LNCaP clone FGC (cell line): ENCODE measurements at places on chromosomes 12 and 14.

DNA sequence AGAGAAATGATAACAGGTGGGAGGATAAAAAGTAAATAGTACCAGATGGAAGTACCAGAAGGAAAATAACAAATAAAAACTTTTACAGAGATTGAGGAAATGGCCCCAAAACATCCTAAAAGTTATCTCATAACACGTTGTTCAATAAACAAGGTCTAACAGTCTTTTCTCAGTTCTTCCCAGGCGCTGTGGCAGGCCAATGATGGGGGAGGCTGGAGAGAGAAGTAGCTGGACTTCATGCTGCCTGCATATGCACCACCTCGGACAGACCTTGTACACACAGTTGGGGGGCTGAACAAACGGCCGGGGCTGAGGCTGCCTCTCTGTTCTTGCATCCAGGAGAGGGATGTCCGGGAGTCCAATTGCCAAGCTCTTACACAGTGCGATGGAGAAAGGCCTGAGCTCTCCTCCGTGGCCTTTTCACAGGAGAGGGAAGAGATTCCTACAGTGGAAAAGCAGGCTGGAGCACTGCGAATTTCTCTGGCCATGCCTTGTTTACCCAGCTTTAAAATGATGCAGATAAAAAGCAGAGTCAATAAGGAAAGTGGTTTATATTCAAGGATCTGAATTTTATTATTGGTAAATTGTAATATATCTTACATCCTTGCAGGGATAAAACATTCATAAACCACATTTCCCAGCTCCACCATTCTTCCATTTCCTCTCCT is 109.8 kb downstream of the PHLDA1 start:
- peak; percentile 65 for DNase-seq

- DNase-seq: no peak
Observed at GRCh38 chr14:63573581-63573980, 30.4 kb upstream of the PPP2R5E start.

- DNase-seq: no peak
Observed at GRCh38 chr12:87585882-87586557, 443.2 kb downstream of the C12orf50 start.

DNA sequence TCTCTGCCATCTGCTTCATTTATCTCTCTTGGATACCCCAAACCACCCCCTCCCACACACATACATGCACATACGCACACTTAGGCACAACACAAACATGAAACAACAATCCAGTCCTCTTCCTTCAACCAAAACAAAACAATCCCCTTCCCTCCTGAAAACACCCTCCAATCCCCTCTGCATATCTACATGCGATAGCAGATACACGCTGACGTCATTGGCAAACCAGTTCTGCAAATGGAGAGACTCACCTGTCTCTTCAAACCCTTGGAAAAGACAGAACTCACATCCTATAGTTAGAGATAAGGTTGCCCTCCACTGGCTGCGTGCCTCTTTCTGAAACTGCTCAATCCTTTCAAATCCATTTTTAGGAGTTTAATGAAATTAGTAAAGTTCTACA is 37.2 kb upstream of the RMST start:
- DNase-seq: no peak

DNA sequence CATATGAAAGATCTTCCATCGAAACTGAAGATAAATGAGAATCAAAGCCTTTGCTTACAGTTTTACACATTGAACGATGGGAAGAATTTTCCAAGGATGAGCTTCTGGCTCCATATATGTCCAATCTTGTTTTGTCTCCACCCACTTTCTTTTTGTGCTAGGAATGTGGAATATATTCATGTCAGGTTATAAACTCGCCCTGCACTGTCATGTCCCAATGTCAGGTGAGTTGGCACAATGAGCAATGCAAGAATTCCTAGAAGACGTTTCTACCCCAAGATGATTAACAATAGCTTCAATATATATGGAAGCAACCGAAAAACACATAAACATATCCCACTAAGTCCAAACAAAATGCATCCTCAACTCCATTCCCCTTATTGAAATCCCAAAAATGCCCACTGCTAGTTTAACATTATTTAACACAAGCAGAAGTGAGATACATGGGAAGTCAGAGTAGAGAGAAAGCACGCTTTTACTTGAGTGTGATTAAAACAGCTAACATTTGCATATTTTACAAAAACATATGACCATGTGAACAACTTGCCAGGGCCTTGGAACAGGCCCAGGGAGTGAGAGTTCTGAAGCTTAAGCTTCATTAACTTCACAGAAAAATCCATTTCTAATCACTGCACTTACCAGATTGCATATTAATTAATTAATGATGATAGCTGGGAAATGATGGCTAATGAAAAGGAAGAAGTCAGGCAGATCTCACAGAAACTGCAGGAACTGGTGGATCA is 233.9 kb downstream of the GXYLT1 start:
- DNase-seq: no peak

DNA sequence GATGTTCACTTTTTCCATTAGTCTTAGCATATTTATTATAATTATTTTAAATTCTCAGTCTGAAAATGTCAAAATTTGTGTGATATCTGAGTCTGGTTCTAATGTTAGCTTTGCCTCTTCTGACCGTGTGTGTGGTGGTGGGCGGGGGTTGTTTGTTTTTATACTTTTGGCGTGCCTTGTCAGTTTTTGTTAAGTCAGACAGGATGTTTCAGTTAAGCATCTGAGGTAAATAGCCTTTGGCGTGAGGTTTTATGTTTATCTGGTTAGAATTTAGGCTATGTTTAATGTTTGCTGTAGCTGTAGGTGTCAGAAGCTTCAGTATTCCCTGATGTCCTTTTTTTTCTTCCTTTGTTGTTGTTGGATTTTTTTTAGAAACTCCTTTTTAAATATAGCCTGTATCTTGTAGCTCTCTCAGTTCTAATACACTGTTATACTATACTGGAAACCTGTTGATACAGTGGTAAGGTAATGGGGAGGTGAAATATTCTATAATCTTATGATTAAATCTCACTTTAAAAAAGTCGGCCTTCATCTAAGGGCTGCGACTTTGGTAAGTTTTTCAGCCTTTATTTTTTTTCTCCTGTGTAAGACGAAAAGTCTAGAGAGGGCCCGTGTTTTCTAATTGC is 111.6 kb downstream of the SCAF11 start:
- DNase-seq: peak; percentile 28

- DNase-seq: no peak
Observed at GRCh38 chr12:13173012-13173932, 23.3 kb upstream of the EMP1 start.
